ENCODE measurements at places on chromosomes 6 and 20.

DNA sequence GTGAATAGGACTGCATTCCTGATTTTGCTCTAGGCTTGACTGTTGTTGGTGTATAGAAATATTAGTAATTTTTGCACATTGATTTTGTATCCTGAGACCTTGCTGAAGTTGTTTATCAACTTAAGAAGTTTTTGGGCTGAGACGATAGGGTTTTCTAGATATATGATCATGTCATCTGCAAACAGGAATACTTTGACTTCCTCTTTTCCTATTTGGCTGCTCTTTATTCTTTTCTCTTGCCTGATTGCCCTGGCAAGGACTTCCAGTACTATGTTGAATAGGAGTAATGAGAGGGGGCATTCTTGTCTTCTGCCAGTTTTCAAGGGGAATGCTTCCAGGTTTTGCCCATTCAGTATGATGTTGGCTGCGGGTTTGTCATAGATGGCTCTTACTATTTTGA lies 13.4 kb downstream of the HLA-DOB start:
- DNase-seq = no peak

DNA sequence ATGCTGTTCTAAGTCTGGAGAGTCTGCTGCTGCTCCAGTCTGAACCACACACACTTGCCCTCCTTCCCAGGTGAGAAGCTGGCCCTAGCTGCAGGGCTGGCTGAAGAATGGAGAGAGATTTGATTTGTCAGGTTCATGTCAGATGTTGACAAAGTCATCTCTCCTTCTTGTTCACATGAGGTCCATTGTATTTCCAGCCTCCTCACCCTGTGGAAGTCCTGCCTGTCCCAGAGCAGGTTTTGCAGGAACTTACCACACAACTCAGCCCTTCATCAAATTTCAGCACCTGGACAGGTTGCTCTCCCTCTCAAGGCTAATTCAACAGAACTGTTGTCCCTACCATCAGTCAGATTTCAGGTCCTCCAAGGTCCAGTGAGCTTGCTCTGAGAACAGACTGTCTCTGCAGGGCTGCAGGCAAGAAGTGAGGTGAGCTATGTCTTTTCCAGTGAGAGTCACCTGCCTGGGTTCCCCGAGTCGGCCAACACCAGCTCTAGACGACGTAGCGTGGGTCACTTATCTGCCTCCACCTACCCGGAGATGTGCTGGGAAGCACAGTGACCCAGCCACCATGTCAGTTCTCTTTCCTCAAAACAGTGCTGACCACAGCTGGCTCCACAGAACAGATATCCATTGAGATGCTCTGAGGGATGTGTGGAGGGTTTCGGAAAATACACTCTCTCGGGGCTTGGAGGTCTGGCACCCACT lies 58.0 kb upstream of the CD93 start:
- DNase-seq = no peak

DNA sequence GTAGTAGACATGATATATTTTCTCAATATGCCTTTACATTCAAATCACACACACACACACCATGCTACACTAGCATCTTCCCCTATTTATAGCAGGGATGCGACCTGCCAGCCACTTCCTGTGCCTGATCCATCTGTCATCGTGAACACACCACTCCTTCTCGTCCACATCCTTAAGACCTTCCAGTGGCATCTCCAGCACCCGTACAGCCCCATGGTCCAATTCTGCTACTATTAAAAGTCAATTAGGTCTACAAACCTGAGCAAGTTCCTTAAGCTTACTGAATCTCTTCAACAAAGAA lies 54.5 kb downstream of the KIF16B start:
- no peak for DNase-seq

- DNase-seq = peak; percentile 85
These were observed 55.5 kb downstream of the REV3L start for GRCh38 chr6:111427341-111428116.

GRCh38 chr20:34632870-34633452 lies 43.9 kb downstream of the PIGU start:
- no peak for DNase-seq

GRCh38 chr6:92710048-92710447 lies 709.3 kb downstream of the EPHA7 start:
- DNase-seq = no peak

DNA sequence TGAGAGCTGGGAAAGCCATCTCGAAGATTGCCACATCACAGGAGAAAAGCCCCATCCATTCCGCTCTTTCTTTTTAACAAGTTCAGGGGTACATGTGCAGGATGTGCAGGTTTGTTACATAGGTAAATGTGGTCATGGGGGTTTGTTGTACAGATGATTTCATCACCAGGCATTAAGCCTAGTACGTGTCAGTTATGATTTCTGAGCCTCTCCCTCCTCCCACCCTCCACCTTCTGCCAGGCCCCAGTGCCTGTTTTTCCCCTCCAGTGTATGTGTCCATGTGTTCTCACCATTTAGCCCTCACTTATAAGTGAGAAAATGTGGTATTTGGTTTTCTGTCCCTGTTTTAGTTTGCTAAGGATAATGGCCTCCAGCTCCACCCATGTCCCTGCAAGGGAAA lies 566.5 kb upstream of the AGPAT4 start:
- no peak for DNase-seq

DNA sequence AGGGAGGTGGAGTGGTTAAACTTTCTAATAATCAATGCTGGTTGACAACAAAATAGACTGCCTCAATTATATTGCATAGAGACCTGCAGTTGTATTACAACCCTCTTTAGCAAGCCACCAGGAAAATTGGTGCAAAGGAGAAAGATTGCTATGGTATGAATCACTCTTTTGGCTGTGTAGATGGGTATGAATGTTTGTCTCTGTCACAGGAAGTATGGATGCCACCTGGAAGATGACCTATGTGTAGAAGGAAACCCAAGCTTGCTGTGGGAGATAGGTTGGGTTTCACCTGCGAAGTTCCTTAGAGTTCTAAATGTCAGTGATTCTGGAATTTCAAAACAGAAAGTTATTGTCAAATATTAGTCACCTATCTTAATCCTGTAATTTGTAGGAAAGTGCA lies 134.6 kb downstream of the SOBP start:
- no peak for DNase-seq

- no peak for DNase-seq
These were observed 325.6 kb downstream of the LAMA2 start for GRCh38 chr6:129208415-129209034.

DNA sequence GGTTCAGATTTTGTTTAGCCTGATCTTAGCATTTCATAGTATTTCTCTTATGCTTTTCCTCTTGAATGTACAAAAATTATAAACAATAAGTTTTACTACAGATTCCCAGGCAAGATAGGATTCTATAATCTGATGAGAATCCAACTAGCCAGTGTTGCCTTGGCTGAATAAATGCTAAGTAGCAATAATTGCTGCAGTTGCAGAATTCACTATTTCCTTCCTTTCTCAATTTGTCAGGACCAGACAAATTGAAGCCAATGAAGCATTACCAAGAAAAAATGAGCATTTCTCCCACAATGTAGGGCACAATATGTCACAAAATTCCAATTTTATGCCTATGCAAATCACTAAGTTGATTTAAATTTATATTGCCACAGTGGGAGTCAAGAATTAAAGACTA lies 260.2 kb downstream of the KIF16B start:
- no peak for DNase-seq

DNA sequence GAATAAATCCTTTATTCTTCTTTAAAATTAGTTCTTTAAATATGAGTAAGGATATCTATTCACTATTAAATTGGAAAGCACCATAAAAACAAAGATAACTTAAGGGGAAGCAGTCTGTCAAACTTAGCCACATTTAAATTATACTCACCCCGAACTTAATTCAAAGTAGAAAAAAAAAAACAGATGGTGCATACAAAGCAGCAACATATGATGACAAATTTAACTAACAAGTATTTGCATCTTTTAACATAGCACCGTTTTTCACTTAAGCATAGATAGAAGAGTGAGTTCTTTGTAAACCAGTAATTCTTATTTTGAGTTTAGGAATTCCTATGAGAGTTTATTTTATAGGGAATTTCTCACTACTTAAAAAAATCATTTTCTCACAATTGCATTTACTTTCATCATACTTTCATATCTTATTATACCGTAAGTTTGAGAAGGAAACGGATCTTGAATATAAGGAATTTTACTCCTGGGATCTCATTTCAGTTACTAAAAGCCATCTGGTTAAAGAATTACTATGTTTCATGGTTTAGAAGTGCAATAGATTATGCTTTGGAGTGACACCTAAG lies 828.2 kb upstream of the MAP3K7 start:
- DNase-seq = no peak

GRCh38 chr20:2815242-2815900 lies 584 bp downstream of the C20orf141 start:
- no peak for DNase-seq

DNA sequence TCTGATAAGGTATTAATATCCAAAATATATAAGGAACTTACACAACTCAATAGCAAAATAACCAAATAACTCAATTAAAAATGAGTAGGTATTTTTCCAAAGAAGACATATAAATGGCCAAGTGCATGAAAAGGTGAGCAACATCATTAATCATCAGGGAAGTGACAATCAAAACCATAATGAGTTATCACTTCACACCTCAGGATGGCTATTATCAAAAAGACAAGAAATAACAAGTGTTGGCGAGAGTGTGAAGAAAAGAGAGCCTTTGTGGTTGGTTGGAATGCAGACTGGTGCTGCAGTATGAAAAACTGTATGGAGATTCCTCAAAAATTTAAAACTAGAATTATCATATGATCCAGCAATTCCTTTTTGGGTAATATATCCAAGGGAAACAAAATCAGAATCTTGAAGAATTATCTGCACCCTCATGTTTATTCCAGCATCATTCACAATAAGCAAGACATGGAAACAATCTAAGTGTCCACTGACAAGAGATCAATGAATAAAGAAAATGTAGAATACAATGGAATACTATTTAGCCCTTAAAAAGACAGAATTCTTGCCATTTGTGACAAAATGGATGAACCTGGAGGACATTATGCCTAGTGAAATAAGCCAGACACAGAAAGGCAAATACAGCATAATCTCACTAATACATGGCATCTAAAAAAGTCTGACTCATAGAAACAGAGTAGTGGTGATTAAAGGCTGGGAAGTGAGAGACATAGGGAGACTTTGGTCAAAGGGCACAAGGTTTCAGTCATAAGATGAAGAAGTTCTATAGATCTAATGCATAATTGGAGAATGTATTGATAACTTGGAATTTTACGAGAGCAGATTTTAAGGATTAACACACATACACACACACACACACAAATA lies 175.6 kb downstream of the FOXA2 start:
- no peak for DNase-seq

DNA sequence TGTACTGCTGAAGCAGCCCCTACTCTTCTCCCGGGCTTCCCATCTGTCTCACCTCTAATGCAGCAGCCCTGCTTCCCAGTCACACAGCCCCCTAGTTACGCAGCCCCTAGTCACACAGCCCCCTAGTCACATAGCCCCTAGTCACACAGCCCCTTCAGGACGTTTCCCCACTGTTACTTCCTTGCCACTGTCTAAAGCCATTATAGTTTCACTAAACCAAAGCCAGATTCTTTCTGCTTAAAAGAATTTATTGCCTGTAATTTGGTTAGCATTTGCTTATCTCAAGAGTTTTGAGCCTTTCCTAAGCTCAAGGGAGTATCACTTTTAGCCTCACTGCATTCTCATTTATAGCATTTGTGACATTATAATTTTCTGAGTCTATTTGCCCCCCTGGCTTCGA lies 127.9 kb downstream of the LMBRD1 start:
- no peak for DNase-seq

DNA sequence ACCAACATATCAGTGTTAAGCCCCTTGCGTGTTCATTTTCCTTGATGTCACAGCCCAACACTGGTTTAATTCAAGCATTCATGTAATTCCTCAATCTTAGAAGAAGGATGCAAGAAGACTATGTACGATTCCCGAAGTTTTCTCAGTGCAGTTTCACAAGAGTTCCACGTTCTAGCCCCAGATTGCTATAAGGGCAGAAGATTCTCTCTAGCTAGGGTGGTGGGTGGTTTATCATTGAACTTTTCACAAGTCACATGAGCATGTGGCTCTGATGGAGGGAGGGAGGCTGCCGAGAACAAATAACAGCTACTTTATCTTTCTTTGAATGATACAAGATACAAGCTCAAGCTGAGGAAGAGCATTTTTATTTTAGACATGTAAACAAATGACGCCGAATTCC lies 71.9 kb upstream of the NHSL1 start:
- no peak for DNase-seq

DNA sequence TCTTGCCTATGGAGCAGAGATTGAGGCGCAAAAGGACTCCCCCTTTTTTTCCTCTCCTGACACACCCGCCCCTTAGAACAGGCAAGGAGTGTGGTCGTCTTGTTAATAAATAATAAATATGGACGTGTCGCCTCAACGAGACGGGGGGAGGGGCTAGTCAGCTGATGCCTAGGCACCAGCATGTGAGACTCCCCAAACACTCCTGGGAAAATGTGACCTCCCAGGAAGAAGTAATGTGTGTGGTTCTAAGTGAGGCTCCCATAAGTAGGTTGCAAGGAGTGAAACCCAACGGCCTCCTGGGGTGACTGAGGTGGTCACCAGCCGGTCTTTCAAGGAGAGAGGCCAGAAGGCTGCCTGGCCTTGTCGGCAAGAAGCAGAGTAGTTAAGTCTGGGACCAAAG lies 1.1 kb upstream of the FAXC start:
- no peak for DNase-seq

- no peak for DNase-seq
These were observed 135.2 kb upstream of the PRL start for GRCh38 chr6:22432060-22432459.

DNA sequence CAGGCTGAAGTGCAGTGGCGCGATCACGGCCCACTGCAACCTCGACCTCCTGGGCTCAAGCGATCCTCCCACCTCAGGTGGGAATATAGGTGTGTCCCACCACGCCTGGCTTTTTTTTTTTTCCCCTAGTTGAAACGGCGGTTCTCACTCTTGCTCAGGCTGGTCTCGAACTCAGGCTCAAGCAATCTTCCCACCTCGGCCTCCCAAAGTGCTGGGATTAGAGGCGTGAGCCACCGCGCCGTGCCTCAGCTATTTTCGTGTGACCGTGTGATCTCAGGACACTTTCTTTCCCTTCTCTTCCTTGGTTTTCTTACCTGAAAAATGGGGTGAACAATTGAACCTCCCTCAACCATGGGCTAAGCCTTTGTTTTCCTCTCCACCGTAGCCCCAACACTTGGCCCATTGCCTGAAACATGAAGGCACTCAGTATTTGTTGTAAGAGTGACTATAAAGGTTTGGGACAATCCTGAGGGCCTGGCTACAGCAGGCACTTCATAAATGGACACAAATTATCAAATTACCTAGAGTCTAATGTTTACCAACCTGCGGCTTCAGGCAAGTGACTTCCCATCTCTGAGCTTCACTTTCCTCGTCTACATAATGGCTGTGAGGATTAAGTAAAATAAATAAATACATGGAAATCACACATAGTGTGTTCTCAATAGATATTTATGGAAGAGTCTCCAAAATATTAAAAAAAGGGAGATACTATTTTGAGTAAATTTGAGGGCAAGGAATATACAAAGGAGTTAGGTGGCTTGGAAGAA lies 31.4 kb upstream of the ID1 start:
- DNase-seq = no peak
